ENCODE measurements at places on chromosomes 12 and 14.

- DNase-seq = no peak
Measured at GRCh38 chr12:123732251-123732650, 20.1 kb downstream of the ATP6V0A2 start.

DNA sequence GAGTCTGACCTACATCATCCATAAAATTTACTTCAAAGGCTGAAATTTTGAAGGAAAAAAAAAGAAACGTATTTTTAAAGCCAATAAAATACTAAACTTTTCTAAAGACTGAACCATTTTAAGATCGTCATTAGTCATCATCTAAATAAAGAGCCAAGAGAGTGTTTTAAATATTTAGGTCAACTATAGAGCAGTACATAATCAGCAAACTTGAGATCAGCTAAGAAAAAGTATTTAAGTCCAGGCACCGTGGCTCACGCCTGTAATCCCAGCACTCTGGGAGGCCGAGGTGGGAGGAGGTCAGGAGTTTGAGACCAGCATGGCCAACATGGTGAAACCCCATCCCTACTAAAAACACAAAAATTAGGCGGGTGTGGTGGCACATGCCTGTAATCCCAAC lies 35.5 kb downstream of the HECTD1 start:
- DNase-seq = no peak

- DNase-seq = no peak
Measured at GRCh38 chr12:85273381-85274314, 6.4 kb upstream of the ALX1 start.

DNA sequence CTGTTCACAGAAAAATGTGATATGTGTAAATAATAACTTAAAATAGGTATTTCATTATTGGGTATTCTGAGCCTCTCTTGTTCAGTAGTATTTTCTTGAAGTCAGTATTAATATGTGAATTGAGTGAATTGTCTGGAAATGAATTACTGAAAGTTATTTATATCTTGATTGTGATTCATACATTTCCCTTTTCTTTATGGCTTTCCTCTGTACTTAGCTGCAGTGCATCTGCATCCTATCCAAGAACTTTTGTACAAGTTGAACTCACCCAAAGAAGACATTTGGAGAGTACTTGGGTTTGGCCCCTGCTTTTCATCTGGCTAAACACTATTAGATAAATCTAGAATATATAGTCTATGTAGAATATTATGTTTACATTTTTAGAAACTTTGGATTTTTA lies 326.0 kb downstream of the RAD51B start:
- DNase-seq = no peak

DNA sequence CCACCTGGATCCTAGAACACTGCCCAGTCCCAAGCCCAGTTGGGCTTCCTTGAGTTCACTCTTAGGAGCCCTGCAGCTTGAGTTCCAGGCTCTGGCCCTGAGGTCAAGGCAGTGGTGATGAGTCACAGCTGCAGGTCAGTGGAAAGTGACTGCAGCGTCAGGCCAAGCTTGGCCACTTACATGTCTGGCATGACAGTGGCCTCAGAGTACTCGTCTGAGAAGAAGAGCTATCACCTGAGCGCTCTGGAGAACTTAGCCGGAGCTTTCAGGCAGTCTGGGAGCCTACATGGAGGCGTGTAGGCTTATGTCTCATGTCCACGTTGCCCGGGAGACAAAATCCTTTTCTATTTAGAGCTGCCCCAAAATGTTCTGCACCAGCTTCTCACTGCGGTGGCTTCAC lies 75.6 kb downstream of the ARL6IP4 start:
- DNase-seq = no peak

DNA sequence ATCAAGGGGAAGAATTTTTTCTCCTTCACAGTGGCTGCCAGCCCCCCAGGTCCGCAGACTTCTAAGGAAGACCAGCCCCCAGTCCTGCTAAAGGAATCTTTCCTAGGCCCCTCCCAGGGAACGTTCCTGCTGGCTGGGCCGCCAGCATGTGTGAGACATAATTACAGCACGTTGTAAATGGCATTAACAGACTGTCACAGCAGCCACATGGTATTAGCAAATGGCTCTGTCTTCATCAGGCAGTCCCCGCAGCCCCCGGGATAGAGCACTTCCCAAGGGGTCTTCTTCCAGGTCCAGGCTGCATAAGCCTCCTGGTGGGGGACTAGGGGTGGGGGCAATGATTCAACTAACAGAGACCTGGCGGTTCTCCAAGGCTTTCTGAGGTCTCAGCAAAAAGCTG lies 34.9 kb upstream of the FAM222A start:
- no peak for DNase-seq
